Ovary (tissue), 10 donors: ENCODE measurements at places on chromosomes 3 and 15. TPM values are rescaled to one million over a fixed set of nuclear protein-coding genes. Genes with fewer than 3 reads are reported as not detected.

DNA sequence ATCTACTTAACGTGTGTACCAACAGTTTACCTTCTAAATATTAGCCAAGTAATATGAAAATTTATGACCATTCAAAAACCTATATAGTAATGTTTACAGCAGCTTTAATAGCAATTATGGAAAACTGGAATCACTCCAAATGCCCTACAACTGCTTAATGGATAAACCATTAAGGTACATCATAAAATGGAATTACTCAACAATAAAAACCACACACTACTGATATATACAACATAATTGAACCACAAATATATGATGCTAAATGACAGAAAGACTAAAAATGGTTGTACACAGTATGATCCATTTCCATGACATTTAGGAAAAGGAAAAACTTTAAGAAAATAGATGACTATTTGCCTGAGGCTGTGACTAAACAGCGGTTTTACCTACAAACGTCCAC, 467.1 kb upstream of the EPHA6 start:
- no peaks in the 10 kb centered on the region for H3K36me3 ChIP-seq
- H3K27me3 ChIP-seq: no peaks in the 10 kb centered on the region
- no peak for DNase-seq
- H3K4me1 ChIP-seq: no peaks in the 10 kb centered on the region
- H3K27ac ChIP-seq: no peak overlapping the region

GRCh38 chr15:61687124-61687523, 373.1 kb downstream of the VPS13C start:
- no peaks in the 10 kb centered on the region for H3K36me3 ChIP-seq
- no peak overlapping the region for H3K27ac ChIP-seq
- no peaks in the 10 kb centered on the region for H3K27me3 ChIP-seq
- DNase-seq: no peak
- H3K4me3 ChIP-seq: no peak overlapping the region

DNA sequence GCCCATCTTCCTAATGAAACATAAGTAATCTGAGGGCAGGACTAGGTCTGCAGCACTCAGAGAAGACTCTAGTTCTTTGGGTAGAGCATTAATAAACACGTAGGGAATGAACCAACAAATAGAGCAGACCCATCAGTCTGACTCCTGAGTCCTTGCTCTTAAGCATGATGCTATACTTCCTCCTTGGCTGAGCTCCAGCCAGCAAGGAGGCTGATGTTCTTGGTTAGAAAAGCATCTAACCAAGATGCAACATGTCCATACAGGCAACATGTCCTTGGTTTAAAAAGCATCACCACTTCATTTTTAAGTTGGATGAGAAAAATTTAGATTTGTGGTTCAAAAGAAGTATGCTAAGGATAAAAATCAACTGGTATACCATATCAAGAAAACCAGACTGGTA, 8.5 kb upstream of the MYH15 start:
- no peaks in the 10 kb centered on the region for H3K36me3 ChIP-seq
- no peak overlapping the region for H3K27ac ChIP-seq
- no peak for DNase-seq
- H3K4me1 ChIP-seq: no peaks in the 10 kb centered on the region
- H3K4me3 ChIP-seq: no peak overlapping the region

- H3K36me3 ChIP-seq: no peaks in the 10 kb centered on the region
- H3K4me3 ChIP-seq: no peak overlapping the region
- no peaks in the 10 kb centered on the region for H3K4me1 ChIP-seq
- H3K27me3 ChIP-seq: no peaks in the 10 kb centered on the region
- no peak for DNase-seq
These were observed 70.2 kb downstream of the MYRIP start for GRCh38 chr3:39879581-39879980.

The GHSR gene
- not detected for total RNA-seq

The CCR2 gene
- 0.43 TPM for total RNA-seq

GRCh38 chr15:73607843-73608242, 25.3 kb downstream of the NPTN start:
- no peaks in the 10 kb centered on the region for H3K27me3 ChIP-seq
- no peak overlapping the region for H3K27ac ChIP-seq
- peaks cover 5% of the 10 kb centered on the region for H3K4me1 ChIP-seq
- no peak overlapping the region for H3K4me3 ChIP-seq
- DNase-seq: no peak
- no peaks in the 10 kb centered on the region for H3K36me3 ChIP-seq

DNA sequence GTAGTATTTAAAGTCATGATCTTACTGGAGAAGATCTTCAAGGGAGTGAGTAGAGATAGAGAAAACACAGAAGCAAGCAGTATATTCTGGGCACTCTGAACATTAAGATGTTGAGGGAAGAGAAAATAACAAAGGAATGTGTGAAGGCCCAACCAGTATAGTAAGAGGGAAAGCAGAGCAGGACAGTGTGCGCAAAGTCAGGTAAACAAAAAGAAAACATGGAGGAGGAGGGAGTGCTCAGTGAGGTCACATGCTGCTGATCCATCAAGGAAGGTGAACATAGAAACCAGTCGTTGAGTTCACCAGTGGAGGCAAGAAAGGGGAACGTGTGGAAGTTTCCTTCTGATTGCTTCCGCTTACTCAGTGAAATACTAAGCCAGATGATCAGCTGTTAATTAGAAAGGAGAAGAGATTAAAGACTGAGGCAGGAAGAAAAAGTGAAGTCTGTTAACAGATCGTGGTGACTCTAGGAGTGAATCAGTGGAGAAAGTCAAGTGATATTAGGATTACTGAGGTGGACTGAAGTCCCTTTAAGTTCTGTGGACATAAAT, 47.2 kb downstream of the OPA1 start:
- no peak overlapping the region for H3K27ac ChIP-seq
- H3K4me3 ChIP-seq: no peak overlapping the region

GRCh38 chr15:83112233-83112955, 4.9 kb downstream of the TM6SF1 start:
- no peak for DNase-seq
- H3K4me3 ChIP-seq: no peak overlapping the region
- H3K27me3 ChIP-seq: no peaks in the 10 kb centered on the region
- peaks cover 4% of the 10 kb centered on the region for H3K4me1 ChIP-seq

GRCh38 chr3:136932523-136932922, 25.3 kb upstream of the IL20RB start:
- no peaks in the 10 kb centered on the region for H3K36me3 ChIP-seq
- no peaks in the 10 kb centered on the region for H3K4me1 ChIP-seq
- H3K27ac ChIP-seq: no peak overlapping the region
- DNase-seq: no peak
- H3K27me3 ChIP-seq: no peaks in the 10 kb centered on the region

The TRIM42 gene
- not detected for total RNA-seq

- H3K4me3 ChIP-seq: no peak overlapping the region
- peak; percentile 44 for DNase-seq
- no peaks in the 10 kb centered on the region for H3K4me1 ChIP-seq
- H3K27ac ChIP-seq: no peak overlapping the region
- no peaks in the 10 kb centered on the region for H3K36me3 ChIP-seq
These were observed 56.0 kb downstream of the SLC25A26 start for GRCh38 chr3:66276705-66277274.

The APBA2 gene
- 1.1 TPM for total RNA-seq

The SHC4 gene
- total RNA-seq: 0.35 TPM

DNA sequence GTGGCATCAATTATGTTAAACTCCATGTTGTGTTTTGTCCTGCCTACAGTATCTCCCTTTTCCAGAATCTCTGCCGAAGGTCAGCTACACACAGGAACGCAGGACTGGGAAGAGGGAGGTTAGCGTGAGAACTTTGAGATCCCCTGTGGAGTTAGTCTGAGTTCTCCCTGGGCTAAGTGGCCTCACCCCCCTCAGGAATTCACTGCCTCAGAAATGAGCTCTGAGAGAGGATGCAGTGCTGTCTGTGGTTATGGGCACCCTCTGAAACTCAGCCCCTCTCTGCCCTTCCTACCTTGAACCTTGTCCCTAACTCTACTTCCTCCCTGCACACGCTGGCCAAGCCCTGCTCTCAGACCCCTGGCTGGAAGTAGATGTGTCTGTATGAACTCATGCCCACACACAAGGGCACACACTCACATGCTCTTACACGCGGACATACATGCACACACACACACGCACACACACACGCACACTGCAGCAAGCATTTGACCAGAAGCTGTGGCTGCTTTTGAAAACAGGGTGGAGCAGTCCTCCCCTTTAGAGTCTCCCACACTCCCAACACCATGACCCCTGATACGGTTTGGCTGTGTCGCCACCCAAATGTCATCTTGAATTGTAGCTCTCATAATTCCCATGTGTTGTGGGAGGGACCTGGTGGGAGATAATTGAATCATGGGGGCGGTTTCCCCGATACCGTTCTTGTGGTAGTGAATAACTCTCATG, 5.3 kb upstream of the VIPR1 start:
- DNase-seq: no peak
- no peak overlapping the region for H3K4me3 ChIP-seq
- H3K27me3 ChIP-seq: no peaks in the 10 kb centered on the region

GRCh38 chr3:71231680-71232079, 351.8 kb downstream of the FOXP1 start:
- no peaks in the 10 kb centered on the region for H3K36me3 ChIP-seq
- no peak for DNase-seq
- peaks cover 5% of the 10 kb centered on the region for H3K4me1 ChIP-seq
- H3K27me3 ChIP-seq: no peaks in the 10 kb centered on the region
- no peak overlapping the region for H3K27ac ChIP-seq

- no peaks in the 10 kb centered on the region for H3K27me3 ChIP-seq
- H3K36me3 ChIP-seq: no peaks in the 10 kb centered on the region
These were observed 287.3 kb upstream of the COL8A1 start for GRCh38 chr3:99351122-99351521.

The CLK3 gene
- total RNA-seq: 62.2 TPM

GRCh38 chr3:181326637-181327223, 337.2 kb upstream of the DNAJC19 start:
- no peak for DNase-seq
- H3K27me3 ChIP-seq: no peaks in the 10 kb centered on the region
- H3K4me1 ChIP-seq: no peaks in the 10 kb centered on the region
- H3K27ac ChIP-seq: no peak overlapping the region

The SPESP1 gene
- 2.9 TPM for total RNA-seq

The GOLGA6L4 gene
- total RNA-seq: 10.4 TPM

GRCh38 chr3:50671331-50671730, 3.4 kb upstream of the DOCK3 start:
- no peak overlapping the region for H3K4me3 ChIP-seq
- no peak for DNase-seq
- H3K4me1 ChIP-seq: peaks cover 4% of the 10 kb centered on the region
- no peak overlapping the region for H3K27ac ChIP-seq
- H3K27me3 ChIP-seq: no peaks in the 10 kb centered on the region
- no peaks in the 10 kb centered on the region for H3K36me3 ChIP-seq

The ARRDC4 gene
- 12.6 TPM for total RNA-seq

DNA sequence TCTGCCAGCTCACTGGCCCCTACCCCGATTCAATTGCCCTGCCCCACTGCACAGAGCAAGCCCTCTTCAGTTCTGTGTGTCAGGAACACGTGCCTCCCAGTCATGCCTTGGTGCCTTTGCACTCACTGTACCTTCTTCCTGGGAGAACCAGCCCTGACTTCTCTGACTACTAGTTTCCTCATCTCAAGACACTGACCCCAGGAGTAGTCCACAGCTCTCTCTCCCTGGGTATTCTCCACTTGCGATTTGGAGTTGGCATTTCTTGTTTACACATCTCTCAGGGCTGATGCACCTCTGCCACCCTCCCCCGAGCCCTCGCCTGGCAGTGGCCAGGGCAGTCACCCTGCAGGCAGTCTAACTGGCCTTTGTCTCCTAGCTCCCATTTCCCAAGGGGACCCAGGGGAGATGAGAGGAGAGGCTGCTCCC, 5.7 kb downstream of the CISH start:
- H3K4me3 ChIP-seq: no peak overlapping the region
- DNase-seq: no peak
- no peaks in the 10 kb centered on the region for H3K36me3 ChIP-seq
- H3K27me3 ChIP-seq: no peaks in the 10 kb centered on the region
- no peak overlapping the region for H3K27ac ChIP-seq
- peaks cover 60% of the 10 kb centered on the region for H3K4me1 ChIP-seq

The TMEM108 gene
- not detected for total RNA-seq

DNA sequence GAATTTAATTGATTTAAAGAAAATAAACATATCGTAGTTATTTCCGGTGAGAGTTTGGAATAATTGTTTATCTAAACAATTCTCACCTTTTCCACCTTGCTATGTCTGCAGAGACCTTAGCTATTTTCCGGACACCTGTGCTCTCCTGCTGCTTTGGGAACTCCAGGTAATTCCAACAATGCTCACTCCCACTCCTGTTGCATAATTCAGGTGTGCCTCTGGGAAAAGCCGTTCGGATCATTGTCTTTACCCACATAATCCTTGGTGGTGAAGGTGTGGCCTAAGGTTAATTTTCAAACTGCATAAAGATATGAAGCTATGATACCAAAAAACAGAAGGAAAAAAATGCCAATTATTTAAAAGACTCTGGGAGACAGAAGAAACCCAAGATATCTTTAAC, 59.4 kb downstream of the LDHAL6B start:
- no peak overlapping the region for H3K4me3 ChIP-seq
- no peaks in the 10 kb centered on the region for H3K27me3 ChIP-seq
- H3K36me3 ChIP-seq: no peaks in the 10 kb centered on the region
- H3K27ac ChIP-seq: no peak overlapping the region
- H3K4me1 ChIP-seq: no peaks in the 10 kb centered on the region

DNA sequence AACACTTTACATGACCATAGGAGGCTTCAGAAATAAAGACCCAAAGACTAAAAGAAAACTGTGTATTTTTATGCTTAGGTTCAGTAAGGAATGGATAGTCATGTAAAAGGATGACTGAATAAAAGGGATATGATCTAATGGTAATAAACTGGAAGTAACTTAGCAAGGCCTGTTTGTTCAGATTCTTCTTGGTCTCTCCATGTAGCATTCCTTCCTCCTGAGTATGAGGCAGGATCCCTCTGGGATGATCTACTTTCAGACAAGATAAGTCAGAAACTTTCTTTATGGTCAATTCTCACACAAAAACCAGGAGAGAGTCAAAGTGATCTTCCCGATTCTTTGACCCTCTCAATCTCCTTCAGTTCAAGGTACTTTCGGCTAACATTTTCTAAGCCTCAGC, 340.8 kb upstream of the DCBLD2 start:
- no peak for DNase-seq
- H3K27me3 ChIP-seq: no peaks in the 10 kb centered on the region
- no peaks in the 10 kb centered on the region for H3K4me1 ChIP-seq
- H3K36me3 ChIP-seq: no peaks in the 10 kb centered on the region
- no peak overlapping the region for H3K4me3 ChIP-seq

The CAMKV gene
- not detected for total RNA-seq

The CYP11A1 gene
- total RNA-seq: 32.3 TPM

DNA sequence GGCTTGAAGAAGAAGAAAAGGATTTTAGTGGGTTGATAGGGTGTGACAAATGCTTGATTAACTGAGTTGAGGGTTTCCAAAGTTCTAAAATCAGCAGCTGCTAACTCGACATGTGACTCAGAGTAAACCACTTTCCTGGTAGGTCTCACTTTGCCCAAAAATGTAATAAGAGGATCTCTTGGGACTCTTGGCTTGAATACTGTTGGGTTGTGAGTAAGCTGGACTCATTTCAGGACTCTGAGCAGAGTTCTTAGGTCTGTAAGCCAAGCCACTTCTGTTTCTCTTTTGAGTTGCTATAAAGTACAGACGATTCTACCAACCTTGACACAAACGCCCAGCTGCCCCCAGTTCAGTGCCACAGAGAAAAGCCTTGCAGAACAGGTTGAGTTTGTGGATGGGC, 241.1 kb downstream of the ZNF621 start:
- H3K4me3 ChIP-seq: no peak overlapping the region
- H3K36me3 ChIP-seq: no peaks in the 10 kb centered on the region
- H3K27me3 ChIP-seq: no peaks in the 10 kb centered on the region
- no peak overlapping the region for H3K27ac ChIP-seq

The EPHA6 gene
- 20.9 TPM for total RNA-seq

The THSD4 gene
- 22.5 TPM for total RNA-seq

- no peaks in the 10 kb centered on the region for H3K27me3 ChIP-seq
- H3K4me3 ChIP-seq: no peak overlapping the region
- no peak overlapping the region for H3K27ac ChIP-seq
- no peak for DNase-seq
- no peaks in the 10 kb centered on the region for H3K36me3 ChIP-seq
These were observed 88.6 kb downstream of the ATP8B4 start for GRCh38 chr15:50030456-50030855.
